Suppressor macrophage treated with lipopolysaccharide for 4 hours (primary cell): ENCODE measurements at places on chromosomes 16 and 17.

- DNase-seq = no peak
Measured at GRCh38 chr17:40306395-40306794, 2.6 kb upstream of the RARA start.

GRCh38 chr17:32798938-32799337 is 78.0 kb downstream of the MYO1D start:
- DNase-seq = no peak

DNA sequence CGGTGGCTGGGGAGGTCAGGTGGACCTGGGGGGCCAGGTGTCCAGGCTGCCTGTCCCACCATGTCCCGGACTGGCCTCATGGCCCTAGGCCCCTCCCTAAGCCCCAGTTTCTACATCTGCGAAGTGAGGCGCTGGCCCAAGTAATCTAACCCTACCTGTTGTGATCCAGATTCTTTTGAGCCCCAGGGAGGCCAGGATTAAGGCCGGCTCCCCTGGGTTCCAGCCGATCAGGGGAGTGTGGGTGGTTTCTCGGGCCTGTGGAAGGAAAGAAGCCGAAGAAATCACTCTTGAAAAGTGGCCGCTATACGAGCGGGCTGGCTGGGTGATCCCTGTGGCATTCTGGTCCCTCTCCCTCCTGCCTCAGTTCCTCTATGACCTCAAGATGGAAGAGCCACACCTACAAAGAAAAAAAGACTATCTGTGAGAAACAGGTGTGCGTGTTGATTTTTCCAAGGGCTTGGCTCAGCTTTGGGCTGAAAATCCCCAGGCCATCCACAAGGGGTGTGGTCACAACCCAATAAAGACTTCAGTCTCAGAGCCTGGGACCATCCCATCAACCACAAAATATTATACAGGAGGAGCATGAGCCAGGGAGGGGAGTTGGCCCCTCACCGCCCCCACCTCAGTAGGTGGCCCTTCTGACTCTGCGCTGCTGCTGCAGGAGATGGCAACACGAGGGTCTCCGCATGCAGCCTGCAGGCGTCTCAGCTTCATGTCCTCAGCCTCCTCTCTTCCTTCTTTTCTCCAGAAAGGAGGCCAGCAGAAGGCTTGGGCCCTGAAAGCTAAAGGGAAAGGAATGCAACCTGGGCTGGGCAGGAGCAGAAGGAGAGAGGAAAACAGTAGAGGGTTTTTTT is 20.3 kb downstream of the GPR142 start:
- no peak for DNase-seq

DNA sequence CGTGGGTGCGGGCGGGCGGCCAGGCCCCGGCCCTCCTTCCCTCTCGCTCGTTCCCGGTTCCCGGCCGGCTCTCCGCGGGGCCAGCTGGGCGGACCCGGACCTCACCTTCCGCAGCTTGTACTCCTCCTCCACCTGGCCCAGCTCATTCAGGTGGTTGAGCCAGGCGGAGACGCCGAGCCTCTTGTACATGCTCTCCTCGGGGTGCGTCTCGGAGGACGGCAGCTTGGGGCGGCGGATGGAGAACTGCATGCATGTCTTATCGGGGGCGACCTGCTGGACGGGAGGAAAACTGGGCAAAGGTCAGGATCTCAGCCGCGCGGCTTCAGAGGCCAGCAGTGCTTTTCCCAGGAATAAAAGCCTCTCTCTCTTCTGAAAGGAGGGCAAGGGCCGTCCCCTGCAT is 85.4 kb downstream of the TBC1D16 start:
- no peak for DNase-seq

- no peak for DNase-seq
Measured at GRCh38 chr16:52141871-52142270, 405.1 kb downstream of the TOX3 start.

GRCh38 chr16:82995924-82996441 is 369.2 kb downstream of the CDH13 start:
- DNase-seq = peak; percentile 16

GRCh38 chr16:4515611-4516233 is 22.9 kb downstream of the CDIP1 start:
- peak; percentile 83 for DNase-seq

DNA sequence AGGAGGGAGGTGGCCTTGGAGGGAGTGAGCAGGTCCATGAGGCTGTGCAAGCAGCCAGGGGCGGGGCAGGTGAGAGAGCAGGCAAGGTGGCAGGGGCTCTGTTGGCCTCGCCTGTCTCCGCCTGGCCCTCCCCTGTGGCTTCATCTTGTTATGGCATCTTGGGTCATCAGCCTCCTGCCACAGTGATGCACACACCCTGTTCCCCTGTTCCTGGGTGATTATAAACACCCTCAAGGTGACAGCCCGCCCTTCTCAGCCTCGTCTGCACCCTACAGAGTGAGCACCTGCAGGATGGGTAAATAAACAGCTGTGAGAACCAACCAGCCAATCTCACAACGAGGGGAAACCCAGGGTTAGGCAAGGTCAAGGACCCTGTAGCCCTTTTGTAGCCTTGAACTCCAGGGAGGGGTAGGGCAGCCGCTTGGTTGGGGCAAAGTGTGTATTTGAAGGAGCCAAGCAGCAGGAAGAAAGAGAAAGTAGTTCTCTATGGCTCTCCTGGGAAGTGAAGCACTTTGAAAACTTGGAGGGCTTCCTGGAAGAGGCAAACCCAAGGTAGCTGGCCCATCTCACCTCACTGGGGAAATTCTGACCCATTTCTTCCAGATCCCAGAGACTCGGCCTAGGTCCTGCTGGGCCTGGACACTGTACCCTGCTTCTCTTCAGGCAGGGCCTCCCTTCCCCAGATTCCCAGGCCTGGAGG is 60.6 kb downstream of the NT5M start:
- no peak for DNase-seq

- DNase-seq = no peak
Measured at GRCh38 chr16:920051-920681, 50.6 kb downstream of the LMF1 start.

- DNase-seq = no peak
Measured at GRCh38 chr17:44221862-44222111, 2.3 kb upstream of the UBTF start.
